ENCODE measurements at places on chromosomes 12 and 14.
A peak's percentile ranks its signal among the peaks of the same experiment; 100 is the strongest.

- peaks cover 2% of the 10 kb centered on the region for H3K4me1 ChIP-seq
- no peak for DNase-seq
- no peak overlapping the region for H3K27ac ChIP-seq
- no peaks in the 10 kb centered on the region for H3K27me3 ChIP-seq
- H3K4me3 ChIP-seq: no peak overlapping the region
- H3K36me3 ChIP-seq: no peaks in the 10 kb centered on the region
Observed at GRCh38 chr12:75564398-75564797, 53.0 kb upstream of the KRR1 start.

- H3K27ac ChIP-seq: no peak overlapping the region
- H3K4me1 ChIP-seq: peaks cover 15% of the 10 kb centered on the region
- no peaks in the 10 kb centered on the region for H3K27me3 ChIP-seq
- H3K4me3 ChIP-seq: no peak overlapping the region
Observed at GRCh38 chr14:55781046-55781445, 201.0 kb downstream of the KTN1 start.

DNA sequence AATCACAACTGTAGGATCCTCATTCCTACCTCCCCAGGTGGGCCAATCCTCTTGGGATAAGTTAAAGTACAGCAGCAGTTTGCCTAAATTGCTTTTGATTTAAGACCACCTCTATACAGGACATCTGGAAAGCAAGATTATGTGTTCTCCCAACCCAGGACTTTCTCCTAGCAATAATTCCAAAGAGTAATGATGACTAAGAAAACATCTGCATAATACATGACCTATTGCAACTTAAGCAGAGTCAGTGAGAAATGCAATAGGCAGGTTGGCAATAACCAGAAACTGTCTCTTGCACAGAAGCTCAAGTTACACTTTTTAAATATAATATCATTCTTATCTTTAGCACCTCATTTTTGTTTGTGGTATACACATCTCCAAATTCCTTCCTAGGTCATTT is 275.4 kb downstream of the TRHDE start:
- H3K4me3 ChIP-seq: no peak overlapping the region
- no peaks in the 10 kb centered on the region for H3K36me3 ChIP-seq
- H3K27ac ChIP-seq: no peak overlapping the region
- no peak for DNase-seq

- no peak overlapping the region for H3K4me3 ChIP-seq
- no peaks in the 10 kb centered on the region for H3K27me3 ChIP-seq
- H3K27ac ChIP-seq: peak overlapping the region; percentile 60
Observed at GRCh38 chr12:128818065-128819022, 5.4 kb downstream of the SLC15A4 start.

DNA sequence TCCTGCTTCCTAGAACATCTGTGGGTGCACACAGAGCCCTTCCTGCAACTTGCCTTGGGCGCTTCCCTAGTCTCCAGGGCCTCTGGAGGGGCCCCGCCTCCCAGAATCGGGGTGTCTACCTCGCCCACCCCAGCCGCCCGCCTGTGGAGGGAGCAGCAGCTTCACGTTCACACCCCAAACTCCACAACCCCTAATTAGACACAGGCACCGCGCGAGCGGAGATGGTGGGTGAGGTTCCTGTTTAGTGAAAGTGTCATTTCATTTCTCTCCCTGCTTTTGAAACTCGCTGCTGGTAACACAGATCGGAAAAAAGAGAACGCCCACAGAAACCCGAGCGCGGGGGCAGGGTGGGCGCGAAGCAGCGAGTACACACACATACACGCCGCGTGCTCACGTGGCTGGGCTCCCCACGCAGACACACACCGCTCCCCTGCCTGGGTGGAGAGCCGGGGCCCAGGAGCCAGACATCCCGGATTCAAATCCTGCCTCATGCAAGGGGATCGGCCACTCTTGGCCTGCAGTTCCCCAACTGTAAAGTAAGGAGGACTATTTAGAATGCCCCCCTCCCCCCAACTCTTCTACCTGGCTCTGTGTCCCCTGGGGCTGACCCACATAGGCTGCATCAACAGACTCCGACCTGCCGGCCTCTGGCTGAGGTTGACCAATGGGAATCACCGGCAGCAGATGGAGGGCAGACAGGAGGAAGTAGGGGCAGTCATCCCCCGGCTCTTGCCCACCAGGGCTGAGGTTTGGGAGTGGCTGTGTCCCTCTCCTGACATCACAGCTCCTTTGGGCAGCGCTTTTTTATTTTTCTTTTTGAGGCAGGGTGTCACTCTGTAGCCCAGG is 79.2 kb upstream of the NCOR2 start:
- H3K27me3 ChIP-seq: no peaks in the 10 kb centered on the region
- no peaks in the 10 kb centered on the region for H3K4me1 ChIP-seq
- no peak overlapping the region for H3K27ac ChIP-seq
- H3K4me3 ChIP-seq: no peak overlapping the region
- H3K36me3 ChIP-seq: no peaks in the 10 kb centered on the region
- no peak for DNase-seq

- no peak overlapping the region for H3K27ac ChIP-seq
- peaks cover 27% of the 10 kb centered on the region for H3K36me3 ChIP-seq
- no peaks in the 10 kb centered on the region for H3K27me3 ChIP-seq
- no peak for DNase-seq
- H3K4me3 ChIP-seq: no peak overlapping the region
- H3K4me1 ChIP-seq: peaks cover 26% of the 10 kb centered on the region
Observed at GRCh38 chr14:74502236-74503019, 8.9 kb downstream of the ISCA2 start.

- H3K4me3 ChIP-seq: no peak overlapping the region
- no peak for DNase-seq
- no peaks in the 10 kb centered on the region for H3K4me1 ChIP-seq
- no peaks in the 10 kb centered on the region for H3K36me3 ChIP-seq
- H3K27ac ChIP-seq: no peak overlapping the region
Observed at GRCh38 chr12:9256341-9256740, 48.1 kb upstream of the PZP start.

DNA sequence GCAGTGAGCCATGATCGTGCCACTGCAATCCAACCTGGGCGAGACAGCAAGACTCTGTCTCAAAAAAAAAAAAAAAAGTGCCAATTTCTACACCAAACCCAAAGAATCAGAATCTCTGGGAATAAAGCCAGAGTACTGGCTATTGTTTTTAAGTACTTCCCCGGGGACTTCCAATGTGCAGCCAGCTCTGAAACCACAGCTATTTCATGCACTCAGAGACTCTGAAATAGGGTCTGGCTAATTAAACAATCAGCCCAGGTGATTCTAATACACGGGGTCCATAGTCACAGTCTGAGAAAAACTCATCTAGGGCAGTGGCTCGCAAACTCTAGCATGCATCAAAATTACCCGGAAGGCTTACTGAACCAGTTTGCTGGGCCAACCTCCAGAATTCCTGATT is 56.3 kb downstream of the SIX6 start:
- H3K27ac ChIP-seq: no peak overlapping the region
- H3K27me3 ChIP-seq: no peaks in the 10 kb centered on the region
- no peak for DNase-seq
- H3K4me1 ChIP-seq: no peaks in the 10 kb centered on the region
